ENCODE measurements at places on chromosomes 5 and 9.

DNA sequence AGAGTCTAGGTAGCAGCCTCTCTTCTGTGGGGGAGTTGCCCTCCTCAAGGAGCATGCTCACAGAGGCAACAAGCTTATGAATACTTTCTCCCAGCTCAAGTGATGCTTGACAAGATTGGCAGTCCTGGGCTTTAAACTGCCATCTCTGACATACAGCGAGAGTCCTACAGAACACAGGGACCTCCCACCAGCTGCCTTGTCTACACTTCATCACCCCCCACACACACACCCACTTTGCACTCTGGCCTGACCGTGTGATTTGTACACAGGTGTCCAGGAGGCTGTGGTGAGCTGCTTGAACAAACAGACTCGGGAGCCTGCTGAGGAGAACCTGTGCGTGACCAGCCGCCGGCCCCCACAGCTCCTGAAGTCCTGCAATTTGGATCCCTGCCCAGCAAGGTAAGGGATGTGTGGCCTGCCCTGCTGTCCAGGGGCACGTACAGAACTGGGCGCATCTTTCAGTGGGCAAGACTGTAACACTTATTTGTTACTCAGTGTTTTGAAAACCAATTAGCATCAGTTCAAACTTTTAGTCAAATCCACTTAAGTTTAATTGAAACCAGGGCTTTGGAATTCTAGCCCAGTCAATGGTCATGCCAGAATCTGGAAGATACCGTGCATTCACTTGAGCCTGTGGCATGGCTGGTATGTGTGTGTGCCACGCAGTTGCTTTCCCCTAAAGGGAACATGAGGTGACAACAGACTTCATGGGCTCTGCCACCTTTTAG lies 247.5 kb downstream of the ADAMTSL1 start:
- DNase-seq, result no peak

DNA sequence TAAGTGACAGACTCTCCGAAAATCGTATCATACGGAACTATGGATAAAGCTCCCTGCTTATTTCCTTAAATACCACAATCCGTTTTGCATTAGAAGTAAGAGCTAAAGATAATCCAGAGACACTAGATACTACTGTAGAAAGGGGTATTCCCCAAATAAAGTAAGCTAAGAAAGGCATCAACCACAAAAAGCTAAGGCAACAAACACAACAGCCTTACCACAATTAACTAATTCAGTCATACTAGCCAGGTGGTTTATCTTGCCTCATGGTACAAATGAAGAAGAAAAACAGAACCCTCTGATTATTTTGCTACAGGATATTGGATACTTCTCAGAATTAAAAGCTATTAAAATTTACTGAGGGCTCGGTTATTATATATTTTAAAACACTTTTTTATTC lies 14.1 kb downstream of the ERP44 start:
- no peak for DNase-seq

GRCh38 chr9:37507566-37508134 lies 21.9 kb downstream of the POLR1E start:
- no peak for DNase-seq

- DNase-seq, result no peak
Observed at GRCh38 chr9:85053206-85053786, 383.8 kb downstream of the NTRK2 start.

DNA sequence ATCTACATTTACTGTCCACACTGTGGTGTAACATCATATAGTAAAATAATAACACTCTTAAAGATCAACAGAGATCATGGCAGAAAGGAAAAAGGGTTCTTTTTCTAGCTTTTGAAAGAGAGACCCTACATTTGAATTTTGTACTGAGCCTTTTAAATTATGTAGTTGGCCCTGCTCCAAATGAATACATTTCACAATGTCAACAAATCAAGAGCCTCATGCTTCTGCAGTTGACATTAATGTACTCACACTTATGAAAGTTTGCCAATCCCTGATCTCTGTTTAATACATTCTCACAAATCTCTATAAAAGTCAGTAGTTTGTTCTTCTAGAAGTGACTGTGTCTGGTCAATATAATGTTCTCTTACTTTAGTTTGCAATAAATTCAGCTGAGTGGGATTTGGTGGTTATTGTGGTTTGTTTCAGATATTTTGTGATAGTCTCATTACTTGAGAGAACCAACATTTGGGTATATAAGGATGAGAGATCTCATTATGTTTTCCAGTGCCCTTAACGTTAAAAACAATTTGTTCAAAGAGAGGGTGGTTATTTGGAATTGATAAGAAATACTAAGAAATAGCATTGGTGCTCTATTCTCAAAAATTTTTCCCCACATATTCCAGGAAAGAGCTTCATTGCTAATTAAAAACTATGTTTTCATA lies 277.8 kb upstream of the FTMT start:
- DNase-seq, result no peak

- no peak for DNase-seq
Observed at GRCh38 chr5:140567136-140567818, 2.6 kb downstream of the SLC35A4 start.

GRCh38 chr9:73219985-73220626 lies 68.4 kb downstream of the ANXA1 start:
- DNase-seq, result no peak

- no peak for DNase-seq
Observed at GRCh38 chr9:98495530-98495929, 213.2 kb downstream of the GABBR2 start.

GRCh38 chr9:77882294-77882693 lies 149.3 kb downstream of the GNAQ start:
- DNase-seq, result no peak

DNA sequence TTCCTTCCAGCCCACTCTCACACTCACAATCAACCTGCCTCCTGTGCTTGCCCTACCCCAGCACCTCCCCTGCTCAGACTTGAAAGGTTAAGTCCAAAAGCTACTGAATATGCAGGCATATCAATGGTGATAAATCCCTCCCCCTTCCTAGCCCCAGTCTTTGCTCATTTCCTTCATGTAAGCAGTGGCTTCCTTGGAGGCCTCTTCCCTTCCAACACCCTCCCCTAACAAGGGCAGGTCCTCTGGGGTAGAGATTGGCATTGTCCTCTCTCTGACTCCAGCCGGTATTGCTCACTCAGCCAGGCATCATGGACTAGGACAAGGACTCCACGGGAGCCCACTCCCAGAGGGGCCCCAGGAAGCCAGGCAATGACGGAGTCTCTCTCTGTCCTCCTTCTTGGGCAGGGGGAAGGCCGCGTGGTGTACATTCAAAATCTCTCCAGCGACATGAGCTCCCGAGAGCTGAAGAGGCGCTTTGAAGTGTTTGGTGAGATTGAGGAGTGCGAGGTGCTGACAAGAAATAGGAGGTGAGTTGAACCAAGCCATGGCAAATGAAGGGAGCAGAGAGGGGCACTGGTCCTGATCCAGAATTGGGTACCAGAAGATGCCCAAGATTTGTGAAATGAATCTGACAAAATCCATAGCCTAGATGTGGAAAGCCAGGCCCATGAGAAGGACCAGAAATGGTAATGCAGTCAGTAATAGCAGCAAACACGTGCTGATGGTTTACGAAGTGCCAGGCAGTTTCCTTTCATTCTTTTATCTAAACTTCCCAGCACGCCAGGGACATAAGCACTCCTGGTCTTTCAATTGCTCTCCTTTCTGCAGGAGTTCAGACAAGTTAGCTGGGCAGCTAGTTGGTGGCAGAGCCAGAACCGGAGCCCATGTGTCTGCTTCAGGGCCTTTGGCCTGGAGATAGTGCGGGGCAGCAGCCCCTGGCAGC lies 102.5 kb downstream of the PDE6A start:
- DNase-seq, result no peak

- no peak for DNase-seq
Observed at GRCh38 chr5:1062761-1063568, 48.9 kb downstream of the SLC12A7 start.

GRCh38 chr5:68407311-68408239 lies 192.0 kb downstream of the PIK3R1 start:
- no peak for DNase-seq

- DNase-seq, result no peak
Observed at GRCh38 chr5:2523180-2523579, 228.3 kb downstream of the IRX2 start.

DNA sequence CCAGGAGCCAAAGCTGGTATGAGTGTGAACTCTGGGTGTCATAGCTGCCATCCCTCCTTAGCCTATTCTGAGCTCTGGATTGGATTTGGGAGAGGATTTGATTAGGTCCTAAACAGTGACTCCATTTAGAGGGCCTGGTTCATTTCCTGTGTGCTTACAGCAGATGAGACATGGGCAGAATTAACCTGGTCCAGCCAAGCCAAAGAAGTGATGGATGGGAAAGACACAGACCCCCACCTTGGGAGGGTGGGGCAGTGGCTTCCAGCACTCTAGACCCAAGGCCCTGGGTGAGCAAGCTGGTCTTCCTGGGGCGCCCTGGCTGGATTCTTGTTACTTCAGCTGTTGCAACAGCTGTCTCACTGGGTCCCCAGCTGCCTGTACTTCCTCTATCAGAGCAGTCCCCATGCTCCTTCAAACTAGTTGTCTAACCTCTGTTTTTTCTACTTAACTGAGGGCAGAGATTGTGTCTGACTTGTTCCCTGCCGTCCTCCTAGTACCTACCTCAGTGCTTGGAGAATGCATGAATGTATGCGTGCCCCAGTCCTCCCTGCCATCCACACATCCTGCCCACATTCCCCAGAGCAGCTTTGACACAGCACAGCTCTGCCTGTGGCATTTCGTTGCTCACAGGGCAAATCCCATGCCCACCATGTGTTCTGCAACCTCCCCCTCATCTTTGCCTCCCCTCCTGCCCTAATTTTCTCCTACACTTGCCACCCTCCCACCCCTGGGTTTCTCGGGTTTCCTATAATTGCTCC lies 115.9 kb downstream of the RGS3 start:
- no peak for DNase-seq

DNA sequence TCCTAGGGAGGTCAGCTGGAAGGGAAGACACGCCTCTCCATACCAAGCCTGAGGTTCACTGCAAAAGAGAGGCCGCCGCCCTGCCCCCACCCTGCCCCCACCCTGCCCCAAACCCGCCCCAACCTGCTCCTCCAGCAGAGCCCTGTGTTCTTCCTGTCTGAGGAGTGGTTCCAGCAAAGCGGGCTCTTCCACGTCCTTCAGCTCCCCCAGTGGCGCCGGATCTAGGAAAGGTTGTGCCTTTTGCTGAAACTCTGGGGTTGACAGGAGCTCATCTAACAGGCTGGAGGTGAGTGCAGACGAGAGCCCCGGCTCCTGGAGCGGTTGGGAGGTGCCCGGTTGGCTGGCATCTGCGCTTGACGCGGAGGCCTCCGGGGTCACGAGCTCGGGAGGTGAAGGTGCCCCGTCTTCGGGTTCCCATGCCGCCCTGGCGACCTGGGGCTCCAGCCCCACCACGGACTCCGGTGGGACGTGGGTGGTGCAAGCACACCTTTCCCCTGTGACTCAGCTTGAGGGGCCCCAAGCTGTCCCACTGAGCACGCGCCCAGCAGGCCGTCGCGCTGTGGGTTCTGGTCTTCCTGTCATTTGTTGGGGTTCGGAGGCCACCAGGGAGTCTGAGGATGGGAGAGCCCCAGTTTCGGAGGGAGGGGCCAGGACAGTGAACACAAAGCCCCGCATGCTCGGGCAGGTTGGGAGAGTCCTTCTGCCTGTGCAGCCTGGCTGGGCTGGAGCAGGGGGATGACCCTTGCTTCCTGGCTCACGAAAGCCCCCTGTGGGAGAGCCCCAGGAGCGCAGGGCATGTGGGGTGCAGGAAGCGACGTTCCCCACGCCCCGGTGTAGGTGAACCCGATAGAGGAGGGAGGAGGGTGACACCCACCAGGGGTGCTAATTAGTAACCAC lies 1467.1 kb downstream of the FOXD4L5 start:
- DNase-seq, result no peak

GRCh38 chr9:8877753-8878494 lies 1078.3 kb upstream of the DMAC1 start:
- no peak for DNase-seq

- no peak for DNase-seq
Observed at GRCh38 chr5:149863830-149864229, 80.8 kb downstream of the PDE6A start.

DNA sequence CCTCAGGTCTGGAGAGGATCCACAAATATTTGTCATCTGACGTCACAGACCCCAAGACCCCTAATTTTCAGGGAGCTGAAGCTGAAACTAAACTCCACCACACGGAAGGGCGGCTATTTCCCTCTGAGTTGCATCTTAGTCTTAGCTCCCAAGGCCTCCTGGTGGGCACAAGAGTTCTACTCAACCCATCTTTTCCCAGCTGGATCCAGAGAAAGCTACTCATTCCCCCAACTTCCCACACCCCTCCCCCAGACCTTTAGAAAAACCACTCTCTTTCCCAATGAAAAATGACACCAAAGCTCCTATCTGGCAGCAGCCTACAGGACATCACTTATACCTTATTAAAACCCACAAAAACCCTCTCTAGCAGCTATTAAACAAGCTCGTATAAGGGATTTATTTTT lies 67.1 kb upstream of the SLC1A1 start:
- DNase-seq, result no peak
